ENCODE measurements at places on chromosomes 5 and 9.

- no peak for ATAC-seq
Observed at GRCh38 chr5:1032011-1032410, 23.4 kb downstream of the NKD2 start.

- ATAC-seq: no peak
Observed at GRCh38 chr5:65480306-65480865, 1.3 kb downstream of the ADAMTS6 start.

- ATAC-seq: peak; percentile 52
Observed at GRCh38 chr9:76595645-76596044, 136.7 kb downstream of the GCNT1 start.

DNA sequence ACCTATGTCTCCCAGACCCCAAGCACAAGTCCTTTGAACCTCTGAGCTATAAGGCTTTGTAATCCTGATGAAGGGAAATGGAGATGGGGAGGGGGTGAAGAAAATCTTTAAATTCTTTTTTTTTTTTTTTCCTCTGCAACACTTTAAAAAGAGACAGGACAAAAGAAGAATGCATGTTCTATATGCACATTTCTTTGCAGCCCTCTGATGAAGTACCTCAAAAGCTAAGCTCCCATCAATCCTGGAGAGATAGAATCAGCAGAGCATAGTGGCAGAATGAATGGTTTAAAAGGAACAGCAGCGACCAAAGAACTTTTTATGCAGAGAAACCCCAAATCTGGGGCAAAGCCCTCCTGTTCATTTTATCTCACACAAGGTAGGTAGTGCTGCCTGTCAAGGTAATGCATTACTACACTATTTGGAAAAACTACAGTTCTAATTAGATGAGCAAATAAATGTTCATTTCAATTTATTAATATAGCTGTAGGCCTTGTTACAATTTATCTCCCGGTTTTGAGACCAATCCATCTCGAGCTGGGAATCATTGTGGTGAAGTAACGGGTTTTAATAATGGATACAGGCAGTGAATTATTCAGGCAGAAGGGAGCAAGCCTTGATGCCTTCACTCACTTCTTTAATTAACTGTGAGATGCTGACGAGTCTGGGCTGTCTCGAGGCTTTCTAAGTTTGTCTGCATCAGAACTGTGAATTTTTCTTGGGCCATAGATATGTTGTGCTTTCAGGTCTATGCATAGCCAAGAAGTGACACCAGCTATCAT lies 173.5 kb upstream of the ZNF608 start:
- ATAC-seq: no peak

- no peak for ATAC-seq
Observed at GRCh38 chr9:950139-950538, 26.3 kb upstream of the DMRT3 start.

DNA sequence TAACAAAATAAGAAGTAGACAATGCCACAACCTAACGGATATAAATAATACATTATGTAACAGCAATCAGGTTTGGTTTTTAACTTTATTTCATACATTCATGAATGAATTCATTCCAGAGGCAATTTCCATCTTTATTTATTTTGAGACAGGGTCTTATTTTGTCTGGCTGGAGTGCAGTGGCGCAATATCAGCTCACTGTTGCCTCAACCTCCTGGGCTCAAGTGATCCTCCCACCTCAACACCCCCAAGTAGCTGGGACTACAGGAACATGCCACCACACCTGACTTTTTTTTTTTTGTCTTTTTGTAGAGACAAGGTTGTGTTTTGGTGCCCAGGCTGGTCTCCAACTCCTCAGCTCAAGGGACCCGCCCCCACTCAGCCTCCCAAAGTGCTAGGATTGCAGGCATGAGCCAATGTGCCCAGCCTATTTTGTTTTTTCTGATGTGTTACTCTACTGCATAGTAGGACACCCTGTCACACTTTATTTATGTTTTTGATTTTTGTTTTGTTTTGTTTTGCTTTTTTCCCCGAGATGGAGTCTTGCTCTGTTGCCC lies 26.3 kb upstream of the C5orf24 start:
- no peak for ATAC-seq

DNA sequence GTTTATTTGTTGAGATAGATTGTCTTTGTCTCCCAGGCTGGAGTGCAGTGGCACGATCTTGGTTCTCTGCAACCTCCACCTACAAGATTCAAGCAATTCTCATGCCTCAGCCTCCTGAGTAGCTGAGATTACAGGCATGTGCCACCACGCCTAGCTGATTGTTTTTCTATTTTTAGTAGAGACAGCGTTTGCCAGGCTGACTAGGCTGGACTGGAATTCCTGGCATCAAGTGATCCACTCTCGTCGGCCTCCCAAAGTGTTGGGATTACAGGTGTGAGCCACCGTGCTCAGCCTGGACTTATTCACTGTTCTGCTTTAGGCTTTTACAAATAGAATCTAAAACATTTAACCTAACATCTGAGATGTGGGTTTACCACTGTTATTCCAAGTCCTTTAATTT lies 91.3 kb downstream of the COMMD10 start:
- no peak for ATAC-seq

DNA sequence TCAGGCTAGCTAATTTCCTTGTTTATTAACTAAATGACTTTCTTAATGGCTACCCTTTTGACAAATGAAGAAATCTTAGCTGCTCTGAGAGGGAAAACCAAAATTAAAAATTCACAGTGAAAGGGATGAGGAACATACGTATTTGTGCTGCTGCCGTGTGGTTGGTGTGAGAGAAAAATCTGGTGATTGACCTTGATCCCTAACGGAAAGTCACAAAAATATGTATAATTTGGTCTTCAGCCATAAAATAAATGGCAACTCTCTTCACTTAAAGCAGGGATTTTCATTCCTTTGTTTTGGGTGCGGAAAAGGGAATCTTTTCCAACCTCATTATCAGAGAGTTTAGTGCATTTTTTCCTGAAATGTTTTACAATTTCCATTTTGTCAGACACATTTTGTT lies 40.4 kb downstream of the PAM start:
- no peak for ATAC-seq

GRCh38 chr9:133773889-133774655 lies 35.9 kb upstream of the SARDH start:
- no peak for ATAC-seq

- ATAC-seq: no peak
Observed at GRCh38 chr9:4221931-4222330, 77.9 kb downstream of the GLIS3 start.

DNA sequence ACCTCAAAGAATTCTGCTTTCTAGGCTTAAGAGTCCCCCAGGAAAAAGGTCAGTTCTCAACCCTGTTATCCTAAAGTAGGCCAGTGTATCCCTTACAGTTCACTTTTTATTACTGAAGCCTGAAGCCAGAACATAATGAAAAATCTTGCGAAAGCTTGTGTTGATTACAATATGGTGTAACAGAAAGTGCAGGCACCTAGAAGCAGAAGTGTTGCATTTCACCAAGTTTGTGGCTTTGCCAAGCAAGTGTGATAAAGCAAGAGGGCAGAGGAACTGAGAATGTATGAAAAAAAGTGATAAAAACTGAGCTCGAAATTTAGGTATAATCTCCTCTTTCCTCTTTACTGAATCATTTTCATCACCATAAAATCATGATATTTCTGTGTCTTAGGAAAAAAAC lies 26.2 kb downstream of the AGTPBP1 start:
- no peak for ATAC-seq

- no peak for ATAC-seq
Observed at GRCh38 chr5:125823572-125823971, 599.6 kb upstream of the GRAMD2B start.

DNA sequence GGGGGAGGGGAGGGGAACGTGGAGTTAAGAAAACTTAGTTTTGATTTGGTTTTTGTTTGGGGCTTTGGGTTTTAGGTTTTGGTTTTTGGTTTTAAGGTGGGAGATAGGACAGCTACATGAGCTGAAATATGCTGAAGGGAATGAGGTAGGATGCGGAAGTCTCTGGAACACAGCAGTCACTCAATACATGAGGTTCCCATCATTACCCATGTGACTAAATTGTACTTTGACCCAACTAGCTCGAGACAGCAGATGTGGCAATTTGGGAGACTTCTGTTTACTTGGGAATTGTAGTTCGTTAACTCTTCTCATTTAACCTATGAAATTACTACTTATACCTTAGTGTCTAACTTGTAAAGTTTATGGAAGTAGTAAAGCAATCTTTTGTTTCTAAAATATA lies 124.2 kb downstream of the TLE1 start:
- ATAC-seq: no peak

DNA sequence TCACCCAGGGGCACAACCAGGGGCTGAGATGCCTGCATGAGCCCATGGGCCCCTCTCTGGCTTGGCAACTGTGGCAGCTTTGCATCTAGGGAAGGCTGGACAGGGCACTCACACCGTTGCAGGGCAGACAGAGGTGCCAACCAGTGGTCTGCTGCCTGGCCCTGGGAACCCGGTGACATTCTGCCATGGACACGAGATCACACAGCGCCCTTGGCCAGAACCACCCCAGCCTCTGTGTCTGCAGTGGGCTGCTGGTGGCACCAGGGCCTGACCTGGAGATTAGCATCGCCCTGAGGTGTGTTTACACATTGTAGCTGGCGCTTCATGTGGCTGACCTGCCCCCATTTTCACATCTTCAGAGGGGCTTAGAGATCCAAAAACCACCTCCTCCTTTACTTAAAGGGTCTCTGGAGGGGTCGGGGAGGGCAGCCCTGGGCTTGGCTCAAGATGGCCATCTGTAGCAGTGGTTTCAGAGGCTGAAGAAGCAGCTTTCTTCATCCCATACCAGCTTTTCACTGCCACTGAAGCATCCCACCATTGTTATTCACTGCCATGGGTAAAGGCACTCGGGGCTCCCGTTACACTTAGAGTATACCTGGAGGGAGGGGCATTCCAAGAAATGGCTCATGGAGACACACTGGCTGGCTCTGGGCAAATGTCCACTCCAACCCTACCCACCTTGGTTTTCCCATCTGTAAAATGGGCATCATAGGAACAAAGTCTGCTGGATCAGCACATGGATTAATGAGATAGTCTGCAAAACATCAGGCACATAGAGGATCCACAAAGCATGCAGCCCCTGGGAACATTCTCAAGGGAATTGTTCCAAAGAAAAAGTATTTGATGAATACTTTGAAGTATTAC lies 11.4 kb downstream of the DCANP1 start:
- ATAC-seq: no peak

- no peak for ATAC-seq
Observed at GRCh38 chr9:135032041-135032835, 55.2 kb upstream of the OLFM1 start.

- no peak for ATAC-seq
Observed at GRCh38 chr5:16626696-16627264, 10.0 kb upstream of the RETREG1 start.

- ATAC-seq: no peak
Observed at GRCh38 chr9:136496801-136497620, 14.2 kb upstream of the SEC16A start.

DNA sequence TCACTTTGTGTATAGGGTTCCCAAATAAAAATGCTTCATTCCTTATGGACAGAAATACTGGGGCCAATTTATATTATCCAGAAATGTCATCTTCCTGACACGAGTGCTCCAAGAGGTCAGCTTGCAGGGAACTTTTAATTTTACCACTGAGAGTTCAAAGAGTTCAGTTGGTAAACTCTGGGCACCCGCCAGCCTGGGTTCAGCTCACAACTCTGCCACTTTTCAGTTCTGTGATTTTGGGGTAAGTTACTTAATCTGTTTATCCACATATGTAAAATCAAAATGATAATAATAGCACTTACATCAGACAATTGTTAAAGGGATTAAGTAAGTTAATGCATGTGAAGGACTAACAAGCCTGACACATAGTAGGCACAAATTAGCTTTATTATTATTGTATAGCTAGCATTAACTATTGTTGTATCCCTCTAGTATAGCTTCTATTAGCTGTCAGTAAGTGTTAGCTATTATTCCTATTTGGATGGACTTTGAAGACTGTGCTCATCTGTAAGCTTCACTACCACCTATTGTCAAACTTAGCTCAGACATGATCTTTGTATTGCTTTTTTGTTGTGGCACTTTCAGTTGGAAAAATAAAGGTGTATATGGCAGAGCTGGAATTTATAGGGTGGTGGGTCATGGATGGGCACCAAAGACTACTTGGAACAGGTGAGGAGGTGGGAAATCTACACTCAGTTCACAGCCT lies 1.6 kb downstream of the MEGF10 start:
- ATAC-seq: no peak

- ATAC-seq: no peak
Observed at GRCh38 chr9:128257086-128257825, 18.6 kb downstream of the GOLGA2 start.

DNA sequence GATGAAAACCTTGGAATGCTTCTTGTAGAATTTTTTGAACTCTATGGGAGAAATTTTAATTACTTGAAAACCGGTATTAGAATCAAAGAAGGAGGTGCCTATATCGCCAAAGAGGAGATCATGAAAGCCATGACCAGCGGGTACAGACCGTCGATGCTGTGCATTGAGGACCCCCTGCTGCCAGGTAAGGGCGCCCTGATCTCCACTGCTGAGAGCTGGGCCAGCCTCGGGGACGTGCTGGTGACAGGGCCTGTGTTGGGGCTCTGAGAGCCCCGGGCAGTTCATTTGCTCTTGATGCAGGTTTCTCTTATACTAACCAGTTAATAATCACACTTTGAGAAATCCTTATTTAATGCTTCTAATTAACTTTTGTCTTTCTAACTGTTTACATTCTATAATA lies 33.0 kb downstream of the TENT4A start:
- ATAC-seq: no peak

- peak; percentile 42 for ATAC-seq
Observed at GRCh38 chr9:132409828-132410528, at the start of gene CFAP77. Gene CFAP77 (plus strand): TSS chr9:132410211. CDS start chr9:132410272, 61 bp downstream.

GRCh38 chr5:178291161-178291561 lies 58.6 kb upstream of the PHYKPL start:
- ATAC-seq: no peak

DNA sequence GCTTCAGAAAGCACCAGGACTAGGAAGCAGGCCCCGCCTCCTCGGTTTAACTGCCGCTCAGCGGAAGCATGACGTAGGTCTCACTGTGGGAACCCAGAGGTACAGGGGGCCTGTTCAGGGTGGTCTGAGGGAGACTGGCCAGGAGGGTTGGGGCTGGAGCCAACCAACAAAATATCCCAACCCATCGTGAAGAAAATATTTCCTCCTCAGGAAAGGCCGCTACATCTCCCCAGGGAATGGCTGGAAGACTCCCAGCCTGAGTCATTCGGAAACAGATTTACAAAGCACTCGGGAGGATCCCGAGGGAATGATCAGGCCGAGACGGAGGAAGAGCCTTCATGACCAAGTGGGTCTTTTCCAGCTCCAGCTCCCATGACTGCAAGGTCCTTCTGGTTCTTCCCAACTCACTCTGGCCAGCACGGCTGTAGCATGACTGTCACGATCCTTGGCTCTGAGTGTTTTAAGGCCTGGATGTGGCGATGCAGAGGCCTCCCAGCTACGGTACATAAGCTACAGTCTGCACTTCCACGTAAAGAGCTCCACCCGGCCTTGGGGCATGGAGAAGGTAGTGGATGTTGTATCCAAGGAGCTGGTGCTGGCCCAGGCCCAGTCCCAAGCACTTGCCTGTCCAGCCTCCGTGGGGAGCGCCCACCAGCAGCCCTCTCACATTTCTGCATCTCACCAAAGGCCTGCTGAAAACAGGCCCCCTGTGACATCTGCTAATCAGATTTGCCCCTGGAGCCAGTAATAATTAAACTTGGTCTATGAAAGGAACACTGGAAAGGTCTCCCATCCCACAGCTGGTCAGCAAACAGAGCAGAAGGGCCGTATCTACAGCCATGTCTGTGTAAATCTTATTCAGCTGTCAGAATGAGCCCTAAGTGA lies 100.6 kb downstream of the LHFPL2 start:
- peak; percentile 31 for ATAC-seq

All from esophagus mucosa (tissue), 1 donor.